ENCODE measurements at places on chromosomes 7 and 10.
A peak's percentile ranks its signal among the peaks of the same experiment; 100 is the strongest.

- DNase-seq: no peak
Observed at GRCh38 chr7:67917437-67917755, 920.8 kb downstream of the TYW1 start.

GRCh38 chr10:83677795-83678194, 461.5 kb upstream of the GHITM start:
- no peak for DNase-seq

DNA sequence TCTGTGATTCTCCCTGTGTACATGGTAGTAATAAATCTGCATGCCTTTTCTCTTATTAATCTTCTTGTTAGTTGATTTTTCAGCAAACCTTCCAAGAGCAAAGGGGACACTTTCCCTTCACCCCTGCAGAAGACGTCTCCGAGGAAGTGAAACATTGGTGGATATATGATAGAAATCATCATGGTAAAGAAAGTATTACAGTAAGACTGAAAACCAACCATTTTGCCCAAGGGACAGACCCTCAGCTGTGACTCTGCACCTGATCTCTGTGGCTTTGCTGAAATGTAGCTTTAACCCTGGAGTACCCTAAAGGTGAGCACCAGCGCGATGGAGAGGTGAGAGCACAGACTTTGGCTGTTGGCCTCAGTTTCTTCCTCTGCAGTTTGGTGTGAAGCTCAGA, 32.8 kb upstream of the MYO3A start:
- no peak for DNase-seq

DNA sequence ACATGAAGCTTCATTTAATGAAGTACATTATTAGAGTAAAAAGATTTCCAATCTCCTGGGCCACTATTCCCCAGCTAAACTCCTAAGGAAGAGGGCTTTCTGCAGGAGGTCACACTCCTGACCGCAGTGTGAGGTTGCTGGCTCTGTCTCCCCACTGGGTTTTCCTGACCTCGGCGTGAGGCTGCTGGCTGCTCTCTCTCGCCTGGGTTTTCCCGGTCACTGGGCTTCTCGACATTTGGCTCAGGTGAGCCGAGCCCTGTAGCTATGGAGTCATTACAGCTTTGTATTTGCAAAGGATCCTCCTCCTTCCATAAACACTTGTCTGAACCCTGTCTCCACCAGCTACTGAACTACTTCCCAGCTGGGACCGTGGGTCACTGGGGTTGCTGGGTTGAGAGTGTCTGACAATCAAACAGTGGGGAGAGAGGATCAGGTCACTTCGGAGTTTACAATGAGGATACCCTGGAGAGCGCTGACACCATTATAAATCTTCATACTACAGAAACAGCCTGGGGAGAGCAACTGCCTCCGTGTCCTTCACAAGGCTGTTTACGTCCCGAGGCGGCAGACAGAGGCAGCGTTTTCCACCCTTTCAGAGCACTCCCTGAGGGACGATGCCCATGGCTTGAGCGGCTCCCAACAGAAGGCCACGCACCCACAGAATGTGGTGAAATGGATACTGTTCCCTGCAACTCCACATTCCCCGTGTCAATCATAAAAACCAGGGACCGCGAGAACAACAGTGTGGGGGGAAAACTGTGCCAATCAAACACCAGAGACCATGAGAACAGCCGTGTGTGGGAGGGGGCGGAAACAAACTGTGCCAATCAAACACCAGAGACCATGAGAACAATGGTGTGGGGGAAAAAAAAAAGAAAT, 226.2 kb downstream of the ZMYND11 start:
- DNase-seq: no peak

DNA sequence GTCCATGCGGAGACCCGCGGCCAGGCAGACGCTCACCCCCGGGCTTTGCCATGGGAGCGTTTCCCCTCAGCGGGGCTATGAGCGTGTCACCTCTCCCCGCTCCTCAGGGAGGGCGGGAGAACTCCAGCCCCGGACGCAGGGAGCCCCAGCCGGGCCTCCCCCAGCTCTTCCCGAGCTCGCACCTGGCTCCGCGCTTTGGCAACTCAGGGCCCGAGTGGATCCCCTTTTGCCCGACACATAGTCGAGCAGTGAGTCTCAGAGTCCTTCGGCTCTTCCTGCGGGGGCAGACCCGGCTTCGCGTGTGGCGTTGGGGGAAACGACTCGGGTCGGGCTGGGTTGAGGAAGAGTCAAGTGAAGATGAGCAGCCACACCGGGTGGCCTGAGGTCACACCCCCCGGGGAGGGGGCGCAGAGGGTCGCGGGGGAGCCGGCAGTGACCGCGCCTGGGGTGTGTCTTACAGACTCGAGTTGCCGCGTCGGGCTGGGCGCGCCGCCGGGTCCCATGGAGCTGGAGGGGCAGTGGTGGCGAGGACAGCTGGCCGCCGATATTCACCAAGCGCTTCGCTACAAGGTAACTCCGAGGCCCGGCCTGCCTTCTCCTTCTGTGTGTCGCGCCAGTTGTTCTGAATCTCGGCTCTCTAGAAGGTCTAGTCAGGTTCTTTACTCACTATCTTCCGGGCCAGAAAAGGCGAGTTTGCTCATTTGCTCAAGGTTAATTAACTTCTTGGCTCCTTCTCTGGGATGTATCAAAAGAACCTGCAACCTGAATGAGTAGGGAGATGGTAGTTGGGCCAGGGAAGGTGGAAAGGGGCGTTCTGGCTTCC, 721 bp downstream of the CCNJ start:
- no peak for DNase-seq

DNA sequence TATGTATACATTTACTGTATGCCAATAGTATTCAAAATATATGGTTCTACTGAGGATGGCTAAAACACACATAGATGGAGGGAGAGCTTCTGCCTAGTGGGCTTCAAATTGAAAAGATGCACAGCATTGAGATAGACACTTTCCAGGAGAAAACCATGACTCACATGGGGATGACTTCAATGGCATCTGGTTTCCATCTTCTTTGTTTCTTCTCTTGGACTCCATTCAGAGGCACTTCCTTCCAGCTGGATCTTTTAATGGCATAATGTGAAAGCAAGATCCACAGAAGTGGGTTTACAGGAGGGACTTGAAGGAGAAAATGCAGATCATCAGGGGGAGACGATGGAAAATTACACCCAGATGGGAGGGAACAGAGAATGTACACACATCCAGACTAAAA, 84.9 kb downstream of the ZNF365 start:
- no peak for DNase-seq

DNA sequence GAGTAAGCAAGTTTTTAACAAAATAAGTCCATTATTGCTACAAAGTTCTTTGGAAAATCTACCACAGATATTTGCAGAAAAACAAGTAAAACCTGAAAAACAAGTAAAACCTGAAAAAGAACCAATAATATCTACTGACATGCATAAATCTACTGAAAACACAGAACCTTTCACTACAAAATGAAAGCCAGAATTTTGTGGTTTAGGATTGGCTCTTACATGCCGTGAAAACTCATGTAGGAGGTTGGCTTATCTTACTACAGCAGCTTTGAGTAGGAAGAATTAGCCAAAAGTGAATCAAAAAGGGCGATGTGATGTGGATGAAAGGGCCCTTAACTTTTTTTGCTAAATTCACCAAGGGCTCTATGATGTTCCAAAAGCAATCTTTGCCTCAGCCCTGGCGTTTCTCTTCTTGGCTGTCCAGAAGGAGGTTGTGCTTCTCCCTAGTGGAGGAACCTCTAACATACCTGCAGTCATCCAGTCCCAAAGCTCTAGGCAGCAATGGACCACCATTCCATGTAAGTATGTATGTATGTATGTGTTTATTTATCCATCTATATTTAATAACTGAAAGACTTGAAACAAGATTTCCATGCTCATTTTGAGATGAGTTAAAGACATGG, 93.5 kb upstream of the ZNF804B start:
- no peak for DNase-seq

GRCh38 chr10:80187465-80188409, 17.6 kb downstream of the ANXA11 start:
- peak; percentile 29 for DNase-seq

GRCh38 chr7:92135052-92135889, 994 bp upstream of the CYP51A1 start:
- DNase-seq: no peak

GRCh38 chr7:28818996-28819395, 139.1 kb downstream of the TRIL start:
- no peak for DNase-seq

DNA sequence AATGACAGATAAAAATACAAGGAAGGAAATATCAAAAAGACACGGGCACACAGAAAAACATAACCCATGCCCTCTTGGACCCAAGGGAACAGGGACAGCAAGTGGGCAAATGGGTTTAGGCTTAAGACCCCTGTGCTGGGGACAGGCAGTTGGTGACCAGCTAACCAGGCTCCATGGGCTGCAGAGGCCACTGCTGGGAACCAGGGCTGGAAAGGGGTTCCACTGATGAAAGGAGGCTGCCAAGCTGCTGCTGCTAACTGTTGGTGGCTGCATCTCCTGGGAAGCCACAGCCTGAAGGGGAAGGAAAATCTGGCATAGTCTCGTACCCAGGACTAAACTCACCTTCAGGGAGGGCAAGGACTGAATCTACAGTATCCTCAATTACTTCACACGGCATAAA, 579.2 kb upstream of the MGMT start:
- no peak for DNase-seq

- no peak for DNase-seq
Observed at GRCh38 chr10:16741540-16741939, 75.7 kb downstream of the RSU1 start.

- DNase-seq: no peak
Observed at GRCh38 chr10:13247246-13247645, 13.1 kb upstream of the UCMA start.

- DNase-seq: no peak
Observed at GRCh38 chr7:35035511-35035961, 1.7 kb downstream of the DPY19L1 start.

DNA sequence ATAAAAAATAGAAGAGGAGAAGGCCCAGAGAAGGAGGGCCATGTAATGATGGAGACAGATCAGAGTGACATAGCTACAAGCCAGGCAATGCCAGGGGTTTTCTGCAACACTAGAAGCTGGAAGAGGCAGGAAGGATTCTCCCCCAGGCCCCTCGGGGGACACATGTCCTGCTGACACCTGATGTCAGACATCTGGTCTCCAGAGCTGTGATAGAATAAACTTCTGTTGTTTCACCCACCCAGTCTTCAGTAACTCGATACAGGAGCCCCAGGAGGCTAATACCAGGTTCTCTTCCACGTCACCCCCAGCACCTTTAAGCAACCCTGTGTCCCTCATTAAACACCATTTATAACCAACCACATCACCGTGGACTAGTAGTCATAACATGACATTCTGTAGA, 94.9 kb downstream of the TMEM130 start:
- DNase-seq: no peak

DNA sequence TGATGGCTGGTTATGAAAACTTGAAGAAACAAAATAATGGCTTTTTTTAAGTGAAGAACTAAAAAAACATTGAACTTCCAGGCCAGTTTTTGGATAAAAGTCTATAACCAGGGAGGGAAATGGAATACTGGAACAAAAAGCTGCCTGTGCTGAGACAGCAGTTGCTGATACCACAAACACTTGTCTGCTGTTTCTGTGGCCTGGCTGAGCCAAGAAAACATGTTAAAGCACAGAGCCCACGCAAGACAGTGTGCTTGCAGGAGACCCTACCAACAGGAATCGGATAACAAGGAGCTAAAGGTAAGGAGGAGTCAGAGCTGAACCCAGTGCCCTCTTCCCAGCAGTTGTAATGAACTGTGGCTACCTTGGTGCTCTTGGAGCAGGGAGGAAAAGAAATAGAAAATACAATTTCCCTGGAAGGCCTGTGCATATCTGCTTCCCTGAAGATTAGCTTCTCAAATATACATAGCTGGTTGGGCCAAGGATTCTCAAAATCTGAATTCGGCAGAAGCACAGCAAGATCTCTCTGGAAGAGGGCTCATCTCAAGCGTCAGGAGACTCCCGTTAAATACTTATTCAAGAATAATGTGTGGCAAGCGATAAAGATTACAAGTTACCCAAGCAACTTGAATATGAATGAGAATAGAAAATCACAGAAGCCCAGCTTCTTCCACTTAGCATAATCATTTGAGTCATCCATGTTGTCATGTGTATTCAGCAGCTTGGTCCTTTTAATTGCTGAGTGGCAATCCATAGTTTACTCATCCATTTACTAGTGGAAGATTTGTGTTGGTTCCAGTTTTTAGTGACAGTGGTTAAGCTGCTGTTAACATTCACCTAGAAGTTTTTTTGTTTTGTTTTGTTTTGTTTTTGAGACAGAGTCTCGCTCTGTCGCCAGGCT, 87.6 kb downstream of the NOD1 start:
- DNase-seq: no peak

DNA sequence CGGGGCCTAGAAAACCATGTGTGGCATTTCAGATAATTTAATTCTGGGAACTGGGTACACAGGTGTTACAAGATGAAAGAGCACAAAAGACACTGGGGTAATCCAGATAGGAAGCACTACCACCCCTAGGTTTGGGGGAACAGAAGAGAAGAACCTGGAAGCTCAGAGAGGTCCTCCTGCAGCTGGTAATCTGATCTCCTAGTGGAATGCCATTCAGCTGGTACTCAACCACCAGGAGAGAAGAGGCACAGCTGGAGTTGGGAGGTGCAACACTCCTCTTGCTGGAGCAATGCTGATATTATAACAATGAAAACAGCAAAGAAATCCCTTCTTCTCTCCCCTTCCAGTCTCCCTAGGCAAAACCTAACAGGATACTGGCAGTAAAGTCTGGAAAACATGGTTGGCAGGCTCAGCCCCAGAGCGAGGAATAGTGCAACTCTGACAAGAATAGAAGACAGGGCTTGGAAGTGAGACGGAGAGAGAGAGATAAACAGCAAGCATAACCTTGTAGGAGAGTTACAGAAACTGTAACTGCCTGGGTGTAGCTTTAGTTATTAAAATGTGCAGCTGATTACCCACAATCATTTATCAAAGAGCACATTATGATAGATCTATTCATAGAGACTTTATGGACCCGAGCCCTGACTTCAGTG, 35.0 kb downstream of the NRF1 start:
- DNase-seq: no peak

DNA sequence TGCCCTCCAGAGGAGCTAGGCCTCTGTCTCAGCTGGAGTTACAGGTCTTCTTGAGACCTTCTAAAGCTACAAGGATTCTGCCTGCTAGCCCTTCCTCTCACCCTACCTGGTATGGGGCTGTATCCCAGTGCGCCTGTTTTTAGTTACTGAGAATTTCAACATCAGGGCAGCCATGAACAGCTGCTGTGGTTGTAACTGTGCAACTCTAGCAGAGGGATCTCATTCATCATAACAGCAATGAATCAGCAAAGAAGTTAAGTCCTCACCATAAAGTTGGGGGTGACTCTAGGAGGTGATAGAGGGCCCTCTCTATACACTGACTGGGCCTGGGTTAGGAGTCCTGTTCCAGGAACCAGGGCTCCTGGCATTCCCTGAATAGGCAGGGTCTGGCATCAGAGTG, 14.0 kb upstream of the CDH23 start:
- DNase-seq: no peak

- no peak for DNase-seq
Observed at GRCh38 chr10:84262190-84262956, 17.5 kb downstream of the RGR start.

GRCh38 chr10:126207313-126207771, 180.9 kb downstream of the ADAM12 start:
- DNase-seq: no peak

GRCh38 chr10:131929122-131929845, 28.5 kb downstream of the PPP2R2D start:
- no peak for DNase-seq

Data from SIG-M5 (cell line).